ENCODE measurements at places on chromosomes 2 and 18.

DNA sequence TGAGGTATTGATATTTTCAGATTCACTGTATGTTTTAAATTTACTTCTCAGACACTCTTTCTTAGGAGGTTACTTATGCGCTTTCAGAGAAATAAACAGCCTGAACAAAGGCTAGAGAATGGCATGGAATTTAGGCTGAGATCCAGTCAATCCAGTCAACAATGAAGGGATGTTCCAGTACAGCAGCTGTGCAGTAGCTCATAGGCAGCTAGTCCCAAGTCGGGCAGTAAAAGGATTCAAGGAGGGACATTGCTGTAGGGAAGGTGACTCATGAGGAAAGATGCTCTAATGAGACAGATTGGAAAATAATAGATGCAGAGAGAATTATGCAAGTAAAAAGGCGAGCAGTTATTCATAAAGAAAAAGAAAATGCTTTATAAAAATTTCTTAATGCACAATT lies 397.9 kb upstream of the RGPD4 start:
- DNase-seq: no peak

DNA sequence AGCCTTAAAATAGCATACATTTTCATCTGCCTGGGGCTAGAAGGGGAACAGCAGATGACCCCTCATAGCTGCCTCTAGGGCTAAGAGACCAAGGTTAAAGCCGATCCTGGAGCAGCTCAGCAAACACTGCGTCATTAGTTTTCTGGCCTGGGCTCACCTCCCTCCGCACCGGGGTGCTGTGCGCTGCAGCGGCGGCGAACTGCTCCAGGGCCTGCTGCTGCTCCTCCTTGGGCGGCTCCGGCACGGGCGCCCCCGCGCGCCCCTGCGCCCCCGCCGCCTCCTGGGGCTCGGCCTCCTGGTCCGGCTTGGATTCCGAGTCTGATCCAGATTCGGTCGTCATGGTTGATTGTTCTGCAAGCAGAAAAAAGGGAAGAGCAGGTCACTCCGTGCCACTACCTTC lies 55.0 kb downstream of the EPB41L3 start:
- no peak for DNase-seq

GRCh38 chr18:61639886-61640285 lies 252.9 kb downstream of the RNF152 start:
- no peak for DNase-seq

DNA sequence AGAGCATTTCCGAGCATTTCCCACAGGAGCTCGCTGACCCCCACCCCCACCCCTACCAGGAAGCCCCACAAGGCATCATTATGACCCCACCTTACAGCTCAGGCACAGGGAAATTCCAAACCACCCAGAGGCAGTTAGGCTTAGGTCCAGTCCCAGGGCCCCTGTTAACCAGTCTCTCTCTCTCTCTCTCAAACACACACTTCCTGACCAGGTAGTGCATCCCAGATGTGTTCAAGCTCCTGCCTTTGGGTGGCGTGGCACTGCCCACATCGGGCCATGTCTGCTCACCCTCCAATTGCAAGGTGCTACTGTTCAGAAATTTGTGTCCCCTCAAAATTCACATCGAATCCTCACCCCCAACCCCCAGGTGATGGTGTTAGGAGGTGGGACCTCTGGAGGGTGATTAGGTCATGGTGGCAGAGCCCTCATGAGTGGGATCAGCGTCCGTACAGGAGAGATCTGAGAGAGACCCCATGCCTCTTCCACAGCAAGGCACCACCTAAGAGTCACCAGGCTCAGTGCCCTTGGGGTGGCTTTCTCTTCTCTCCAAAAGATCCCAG lies 8.8 kb downstream of the COPS9 start:
- no peak for DNase-seq

GRCh38 chr2:221068123-221068522 lies 504.0 kb downstream of the EPHA4 start:
- DNase-seq: no peak

DNA sequence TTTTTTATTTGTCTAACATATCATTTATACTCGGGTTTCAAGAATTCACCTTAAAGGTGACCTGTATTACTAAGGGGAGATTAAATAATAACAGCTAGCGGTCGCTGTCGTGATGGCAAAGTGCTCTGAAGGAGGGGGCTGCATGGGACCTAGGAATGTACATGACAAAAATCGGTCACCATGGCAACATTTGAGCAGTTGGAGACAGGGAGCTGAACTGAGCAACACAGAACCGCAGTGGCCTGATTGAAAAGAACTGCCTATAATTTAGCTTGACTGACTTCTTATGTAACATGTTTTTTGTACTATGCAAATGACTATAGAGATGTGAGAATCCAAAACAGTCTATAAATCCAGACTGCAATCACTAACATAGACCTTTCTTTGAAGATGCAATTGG lies 34.3 kb upstream of the EPHA4 start:
- no peak for DNase-seq

DNA sequence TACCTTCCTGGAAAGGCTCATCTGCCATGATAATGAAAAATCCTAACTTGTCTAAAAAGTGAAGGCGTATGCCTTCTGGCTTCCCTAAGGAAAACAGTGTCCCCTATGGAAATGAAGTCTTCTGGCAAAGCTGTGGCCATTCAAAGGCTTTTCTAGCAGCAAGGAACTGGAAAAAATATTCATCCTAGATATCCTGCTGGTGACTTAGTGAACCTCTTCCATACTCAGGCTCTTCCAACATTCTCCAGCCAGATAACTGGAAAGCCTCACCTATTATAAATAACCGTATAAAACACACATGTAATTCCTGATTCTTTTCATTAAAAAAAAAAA lies 84.7 kb downstream of the RBMS1 start:
- DNase-seq: no peak

DNA sequence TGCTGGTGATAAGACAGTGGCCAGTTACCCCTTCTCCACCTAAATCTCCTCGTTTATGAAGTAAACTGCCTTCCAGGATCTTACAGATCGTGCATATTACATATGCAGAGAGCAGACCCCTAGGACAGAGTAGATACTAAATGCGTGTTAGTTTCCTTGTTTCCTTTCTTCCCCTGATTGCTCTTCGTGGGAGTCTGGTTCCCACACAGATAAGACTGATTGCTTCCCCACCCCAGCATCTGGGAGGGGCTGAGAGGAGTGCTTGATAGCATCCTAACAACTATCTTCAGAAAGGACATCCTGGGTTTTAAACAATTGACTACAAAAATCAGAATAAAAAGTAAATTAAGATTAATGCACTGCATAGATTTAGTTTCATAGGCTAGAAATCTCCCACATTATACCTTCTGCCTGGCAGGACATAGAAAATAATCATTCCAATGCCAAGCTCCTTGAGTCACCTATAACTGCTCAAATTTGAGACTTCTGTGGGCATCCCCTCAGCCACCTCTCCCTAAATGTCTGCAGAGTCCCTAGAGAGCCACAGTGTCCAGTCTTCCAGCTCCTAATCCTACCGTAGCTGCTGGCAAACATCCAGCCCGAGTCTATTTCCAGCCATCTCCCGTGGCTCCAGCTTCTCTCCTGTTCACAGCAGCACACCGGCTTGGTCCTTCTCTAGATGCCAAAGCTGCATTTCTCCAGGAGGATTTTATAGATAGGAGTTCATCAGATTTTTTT lies 128.3 kb downstream of the LRRC30 start:
- DNase-seq: no peak

- DNase-seq: no peak
Measured at GRCh38 chr2:137333386-137334165, 568.2 kb downstream of the THSD7B start.

- DNase-seq: no peak
Measured at GRCh38 chr2:230472621-230473018, 56.6 kb downstream of the SP100 start.
